GM10248 (cell line): ENCODE measurements at places on chromosomes 4 and X.

- DNase-seq = no peak
Observed at GRCh38 chrX:115503099-115503498, 57.9 kb upstream of the PLS3 start.

DNA sequence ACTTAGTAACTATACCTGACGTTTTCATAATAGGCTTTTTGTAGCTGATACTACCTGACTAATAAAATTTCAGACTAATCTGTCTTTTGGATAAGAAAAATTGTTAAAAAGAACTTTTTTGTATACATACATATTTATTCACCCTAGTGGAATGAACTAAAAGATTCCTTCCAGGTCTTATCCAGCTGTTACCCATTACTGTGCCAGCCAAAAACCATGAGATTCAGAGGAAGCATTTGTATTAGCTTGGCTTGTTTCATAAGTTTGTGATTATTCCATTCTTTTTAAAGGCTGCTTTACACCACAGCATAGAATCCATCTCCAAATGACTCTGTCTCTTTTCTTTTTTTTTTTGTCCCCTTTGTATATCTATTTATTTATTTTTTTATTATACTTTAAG, 149.4 kb downstream of the FAT4 start:
- no peak for DNase-seq

- DNase-seq = no peak
Observed at GRCh38 chr4:96767815-96768480, 928.1 kb downstream of the PDHA2 start.

DNA sequence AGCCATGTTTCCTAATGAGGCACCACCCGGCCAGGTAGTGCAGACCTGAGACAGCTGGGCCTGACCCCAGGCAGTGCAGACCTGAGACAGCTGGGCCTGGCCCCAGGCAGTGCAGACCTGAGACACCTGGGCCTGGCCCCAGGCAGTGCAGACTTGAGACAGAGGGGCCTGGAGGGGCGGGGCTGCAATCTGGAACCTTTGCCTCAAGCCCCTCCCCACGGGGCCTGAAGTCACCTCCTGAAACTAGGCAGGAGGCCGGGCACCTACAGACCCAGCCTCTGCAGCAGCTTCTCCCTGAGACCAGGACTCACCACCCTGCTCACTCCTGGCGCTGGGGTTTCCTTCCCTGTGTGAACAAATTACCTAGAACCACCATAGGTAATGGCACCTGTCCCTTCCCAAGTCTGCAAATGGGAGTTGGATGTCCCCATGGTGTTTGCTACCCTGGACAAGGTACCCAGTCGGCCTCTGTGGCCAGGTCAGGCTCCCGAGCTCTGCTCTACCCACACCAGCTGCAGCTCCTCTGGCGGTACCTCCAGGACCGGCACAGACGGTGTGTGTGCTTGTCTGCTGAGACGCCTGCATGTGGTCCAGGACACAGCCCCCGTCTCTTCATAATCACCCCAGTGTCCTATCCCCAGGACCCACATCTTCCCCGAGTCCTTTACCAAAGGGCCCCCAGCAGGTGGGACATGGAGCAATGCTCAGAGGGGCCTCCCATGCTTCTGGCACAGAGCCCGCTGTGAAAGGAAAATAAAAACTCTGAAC, 53.1 kb upstream of the C4orf50 start:
- DNase-seq = no peak

GRCh38 chr4:173159791-173160190, 8.8 kb upstream of the GALNT7 start:
- no peak for DNase-seq
